ENCODE measurements at places on chromosomes 11 and 22. TPM values are rescaled to one million over a fixed set of nuclear protein-coding genes. Genes with fewer than 3 reads are reported as not detected.

The B4GALNT4 gene
- 1.3 TPM for total RNA-seq

- DNase-seq: no peak
Measured at GRCh38 chr11:111123463-111124398, 121.8 kb upstream of the POU2AF2 start.

GRCh38 chr22:16717699-16718558 lies 107.3 kb downstream of the XKR3 start:
- DNase-seq: no peak

GRCh38 chr11:127157225-127157624 lies 156.7 kb upstream of the KIRREL3 start:
- no peak for DNase-seq

DNA sequence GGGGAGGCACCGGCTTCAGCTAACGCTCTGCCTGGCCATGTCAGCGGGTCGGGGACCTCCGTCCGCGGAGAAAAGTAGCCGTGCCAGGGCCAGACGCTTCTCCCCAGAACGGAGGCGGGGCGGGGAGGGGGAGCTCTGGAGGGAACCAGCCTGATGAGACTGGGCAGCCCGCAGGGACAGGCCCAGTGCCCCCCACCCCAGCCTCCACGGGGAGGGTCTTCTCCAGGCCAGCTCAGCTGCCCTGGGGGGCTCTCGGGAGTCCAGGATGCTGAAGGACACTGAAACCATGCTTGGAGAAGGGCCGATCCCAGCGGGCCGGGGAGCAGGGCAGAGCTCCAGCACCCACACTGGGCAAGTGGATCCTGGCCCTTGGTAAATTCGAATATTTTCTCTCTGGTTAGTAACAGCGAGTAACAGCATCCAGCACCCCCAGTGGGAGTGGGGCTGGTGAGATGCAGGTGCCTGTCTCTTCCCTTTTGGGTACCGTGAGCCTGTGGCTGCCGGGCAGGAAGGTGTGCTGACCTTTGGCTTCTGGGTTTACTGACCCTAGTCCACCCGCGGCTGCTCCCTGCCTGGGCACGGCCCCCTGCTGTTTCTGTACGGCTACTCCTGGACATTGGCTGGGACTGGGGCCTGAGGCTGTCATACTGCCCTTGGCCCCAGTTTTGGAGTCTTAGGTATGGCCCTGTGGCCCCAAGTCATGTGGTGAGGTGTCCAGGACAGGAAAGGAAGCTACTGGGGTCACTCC lies 35.8 kb downstream of the GRAMD4 start:
- DNase-seq: no peak

DNA sequence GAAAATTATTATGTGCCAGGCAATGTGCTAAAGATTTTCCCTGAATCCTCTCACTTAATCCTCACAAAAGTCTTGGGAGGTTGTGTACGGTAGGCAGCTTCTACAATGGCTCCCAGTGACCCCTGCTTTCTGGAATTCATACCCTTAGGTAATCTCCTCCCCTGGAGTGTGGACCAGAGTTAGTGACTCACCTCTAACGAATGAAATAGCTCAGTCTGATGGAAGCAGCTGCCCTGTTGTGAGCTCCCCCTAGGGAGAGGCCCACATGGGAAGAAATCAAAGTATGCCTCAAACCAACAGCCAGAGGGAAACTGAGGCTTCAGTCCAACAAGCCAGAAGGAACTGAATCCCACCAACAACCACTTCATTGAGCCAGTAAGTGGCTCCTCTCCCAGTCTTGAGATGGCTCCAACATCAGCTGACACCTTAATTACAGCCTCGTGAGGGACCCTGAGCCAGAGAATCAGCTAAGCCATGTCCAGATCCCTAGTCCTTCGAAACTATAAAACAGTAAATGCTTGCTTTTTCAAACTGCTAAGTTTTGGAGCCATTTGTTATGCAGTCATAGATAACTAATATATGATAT lies 98.9 kb upstream of the ISX start:
- DNase-seq: no peak

- no peak for DNase-seq
Measured at GRCh38 chr11:130023204-130023603, 20.6 kb upstream of the PRDM10 start.

GRCh38 chr11:6609502-6610015 lies 2.5 kb downstream of the TAF10 start:
- DNase-seq: no peak

- DNase-seq: no peak
Measured at GRCh38 chr22:35349704-35350538, 31.0 kb upstream of the HMOX1 start.

The GGT5 gene
- 5.9 TPM for total RNA-seq

Measured in transverse colon (tissue), 4 donors.